IPS-NIHi11 (cell line): ENCODE measurements at places on chromosomes 3 and 15.

DNA sequence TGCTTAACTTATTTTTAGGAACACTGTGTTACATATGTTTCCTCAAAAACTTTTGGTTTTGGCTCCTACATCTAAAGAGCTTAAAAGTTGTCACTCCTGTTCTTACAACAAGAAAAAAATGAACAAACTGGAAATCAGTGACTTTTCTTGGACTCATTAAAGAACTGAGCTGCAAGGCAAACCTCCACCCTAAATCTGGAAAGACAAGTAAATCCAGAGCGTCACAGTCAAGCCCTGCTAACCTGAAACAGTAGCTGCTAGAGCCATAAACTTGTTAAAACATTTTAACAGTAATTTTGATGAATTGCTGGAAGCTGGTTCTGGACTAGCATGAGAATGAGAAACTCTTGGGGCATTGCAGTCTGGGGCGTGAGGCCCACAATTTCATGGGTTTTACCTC lies 350.5 kb upstream of the COL8A1 start:
- DNase-seq = no peak

DNA sequence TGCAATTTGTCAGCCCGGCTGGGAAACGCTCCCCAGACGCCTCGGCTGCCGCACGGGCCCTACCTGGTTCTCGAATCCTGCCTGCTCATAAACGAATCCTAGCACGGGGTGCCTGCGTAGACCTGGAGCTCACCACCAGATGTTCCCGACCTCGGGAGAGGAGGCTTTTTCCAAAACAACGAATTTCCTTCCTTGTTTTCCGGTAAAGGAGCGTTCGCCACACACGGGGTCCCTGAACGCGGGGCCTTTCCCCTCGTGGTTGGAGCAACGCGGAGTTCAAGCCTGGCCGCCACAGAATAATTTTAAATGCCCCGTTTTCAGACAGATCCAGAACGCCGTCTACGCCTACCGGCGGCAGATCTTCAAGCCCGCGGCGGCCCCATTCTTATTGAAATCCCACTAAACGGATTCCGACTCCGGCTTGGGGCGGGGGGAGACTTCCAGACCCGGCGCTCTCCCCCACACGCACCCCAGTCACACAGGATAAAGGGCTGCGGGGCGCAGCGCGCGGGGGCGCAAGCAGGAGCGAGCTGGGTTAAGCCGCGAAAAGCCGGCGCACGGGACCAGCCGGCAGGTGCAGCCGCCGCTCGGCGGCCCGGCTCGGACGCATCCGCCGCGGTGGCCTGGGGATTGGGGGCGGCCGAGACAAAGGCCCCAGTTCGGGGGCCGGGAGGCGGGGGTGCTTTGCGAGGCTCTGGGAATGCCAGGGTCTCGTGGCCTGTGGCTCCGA lies 895 bp downstream of the GATA2 start:
- DNase-seq = no peak

DNA sequence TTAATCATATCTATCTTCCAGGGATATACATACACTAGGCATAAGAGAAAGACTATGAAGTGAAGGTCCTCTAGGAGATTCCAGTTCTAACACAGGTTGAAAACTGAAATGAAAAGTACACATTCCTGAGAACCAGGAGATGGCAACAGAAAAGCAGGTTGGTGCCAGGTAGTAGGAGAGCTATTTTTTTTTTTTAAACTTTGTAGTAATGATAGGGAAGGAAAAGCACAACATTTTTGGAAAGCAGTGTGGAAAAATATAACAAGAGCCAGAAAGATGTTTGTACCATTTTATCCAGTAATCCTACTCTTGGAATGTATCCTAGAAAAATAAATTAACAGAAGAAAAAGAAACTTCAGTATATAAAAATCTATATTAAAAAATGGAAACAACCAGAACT lies 189.9 kb downstream of the DTWD1 start:
- DNase-seq = no peak

DNA sequence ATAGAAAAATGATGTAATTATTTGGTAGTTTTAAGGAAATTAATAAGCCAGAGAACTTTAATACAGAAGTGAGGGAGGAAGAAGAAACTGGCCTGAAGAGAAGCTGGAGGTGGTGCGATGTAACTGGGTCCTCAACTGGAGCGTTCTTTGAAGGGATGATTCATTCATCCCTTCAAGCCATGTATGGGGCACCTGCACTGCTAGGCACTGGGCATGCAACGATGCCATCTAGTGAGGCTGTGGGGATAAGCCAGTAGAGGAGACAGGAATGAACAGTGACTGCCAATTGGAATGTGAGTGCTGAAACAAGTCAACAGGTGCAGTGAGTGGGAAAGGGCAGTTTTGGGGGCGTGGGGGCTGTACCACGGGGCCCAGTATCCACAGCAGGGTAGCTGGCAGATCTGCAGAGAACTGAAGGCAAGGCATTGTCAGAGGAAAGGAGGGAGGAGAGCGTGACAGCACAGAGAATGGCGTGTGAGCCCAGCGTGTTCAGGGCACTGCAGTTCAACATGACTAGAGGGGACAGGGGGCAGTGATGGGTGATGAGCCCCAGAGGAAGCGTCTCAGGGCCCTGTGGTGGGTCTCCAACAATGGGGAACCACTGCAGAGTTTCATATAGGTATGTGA lies 3.8 kb upstream of the KIF23 start:
- peak; percentile 66 for DNase-seq

- DNase-seq = no peak
Measured at GRCh38 chr15:69538379-69538778, 85.8 kb downstream of the RPLP1 start.

DNA sequence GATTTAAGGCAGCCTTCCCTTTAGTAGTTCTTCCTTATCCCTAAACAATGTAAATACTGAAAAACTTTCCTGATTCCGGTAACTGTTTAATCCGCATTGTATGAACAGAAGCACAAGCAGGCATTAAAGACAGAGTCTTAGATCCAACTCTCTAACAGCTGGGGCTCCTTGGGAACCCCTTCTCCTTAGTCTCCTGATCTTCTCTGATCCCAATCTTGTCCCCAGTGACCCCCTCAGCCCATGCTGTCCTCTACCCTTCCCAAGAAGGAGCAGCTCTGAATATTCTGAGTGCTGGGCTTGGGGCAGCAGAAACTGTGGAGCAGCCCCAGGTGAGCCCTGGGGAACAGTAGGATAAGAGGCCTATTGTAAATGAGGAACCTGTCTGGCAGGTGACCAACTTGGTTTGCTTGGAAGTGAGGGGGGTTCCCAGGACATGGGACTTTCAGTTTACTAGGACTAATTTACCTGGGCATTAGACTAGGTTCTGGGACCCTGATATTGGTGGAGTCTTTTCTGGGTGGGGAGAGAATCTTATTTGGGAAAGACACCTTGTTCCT lies 13.0 kb upstream of the SLC30A4 start:
- no peak for DNase-seq

DNA sequence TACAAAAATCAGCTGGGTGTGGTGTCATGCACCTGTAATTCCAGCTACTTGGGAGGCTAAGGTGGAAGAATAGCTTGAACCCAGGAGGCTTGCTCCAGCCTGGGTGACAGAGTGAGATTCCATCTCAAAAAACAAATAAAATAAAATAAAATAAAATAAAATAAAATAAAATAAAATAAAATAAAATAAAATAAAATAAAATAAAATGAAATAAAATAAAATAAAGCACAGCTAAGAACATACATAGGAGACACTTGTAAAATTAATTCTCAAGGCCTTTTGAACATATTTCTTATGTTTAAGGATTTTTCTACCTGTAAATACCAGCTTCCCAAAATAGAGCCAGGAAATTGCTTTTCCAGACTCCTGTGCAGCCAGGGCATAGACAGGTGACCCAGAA lies 703.0 kb downstream of the ZPLD1 start:
- DNase-seq = no peak

- no peak for DNase-seq
Measured at GRCh38 chr3:64048631-64049061, 25.4 kb upstream of the PSMD6 start.

DNA sequence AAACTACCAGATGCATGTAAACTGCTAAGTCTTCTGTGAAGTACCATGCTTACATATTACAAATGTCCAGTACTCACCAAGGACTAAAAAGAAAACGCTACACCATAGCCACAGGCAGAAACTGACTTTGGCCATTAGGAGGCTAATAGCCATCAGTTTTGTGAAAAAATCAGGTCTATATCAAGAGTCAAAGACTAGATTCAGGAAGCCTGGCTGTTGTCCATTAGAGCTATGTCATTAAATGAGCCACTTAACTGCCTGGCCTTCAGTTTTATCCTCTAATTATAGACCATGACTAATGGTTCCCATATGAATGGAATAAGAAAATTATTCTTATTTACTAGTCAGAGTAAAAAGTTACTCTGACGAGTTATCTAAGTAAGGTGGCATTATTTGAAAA lies 144.1 kb downstream of the VPS13C start:
- DNase-seq = no peak

DNA sequence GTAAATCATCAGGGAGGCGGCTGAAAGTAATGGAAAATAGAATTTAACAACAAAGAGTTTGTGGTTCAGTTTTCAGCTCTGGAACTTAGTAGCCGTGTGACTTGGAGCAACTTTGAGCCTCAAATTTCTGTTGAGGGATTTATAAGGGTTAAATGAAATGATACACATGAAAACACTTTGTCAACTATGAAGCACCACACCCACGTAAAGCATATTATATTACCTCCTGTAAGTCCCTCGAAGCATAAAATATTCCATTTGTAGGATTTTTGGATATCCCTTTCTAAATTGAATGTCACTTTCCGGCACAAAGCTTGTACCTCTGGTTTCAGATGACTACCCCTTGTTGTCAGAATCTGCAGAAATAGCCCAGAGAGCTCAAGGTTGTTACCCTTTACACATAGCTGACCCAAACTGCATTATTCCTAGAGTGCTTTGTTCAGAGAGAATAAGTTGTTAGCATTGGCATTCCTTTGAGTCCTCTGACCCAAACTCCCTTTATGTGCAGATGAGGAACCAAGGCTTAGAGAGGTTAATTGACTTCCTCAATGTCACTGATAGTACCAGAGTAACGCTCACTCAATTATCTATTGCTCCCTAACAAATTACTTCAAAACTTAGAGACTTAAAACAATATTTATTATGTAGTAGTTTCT lies 187.9 kb upstream of the UMPS start:
- DNase-seq = no peak

DNA sequence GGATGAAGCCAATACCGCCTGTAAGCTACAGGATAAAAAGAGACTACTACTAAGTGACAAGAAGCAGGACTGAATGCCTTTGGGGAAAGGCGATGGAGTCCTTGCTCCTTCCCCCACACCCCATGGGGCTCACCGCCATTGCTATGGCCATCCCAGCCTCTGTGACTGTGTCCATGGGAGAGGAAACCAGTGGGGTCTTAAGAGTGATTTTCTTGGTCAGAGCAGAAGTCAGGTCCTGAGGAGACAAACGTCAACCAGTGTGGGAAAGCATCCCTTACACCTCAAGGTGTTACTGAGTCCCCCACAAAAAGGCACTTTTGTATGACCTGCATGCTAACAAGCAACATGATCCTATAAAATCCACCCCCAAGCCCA lies 913 bp downstream of the IMPDH2 start:
- no peak for DNase-seq

- no peak for DNase-seq
Measured at GRCh38 chr15:92621972-92622533, 33.5 kb downstream of the FAM174B start.
